ENCODE measurements at places on chromosomes 2 and 18.

DNA sequence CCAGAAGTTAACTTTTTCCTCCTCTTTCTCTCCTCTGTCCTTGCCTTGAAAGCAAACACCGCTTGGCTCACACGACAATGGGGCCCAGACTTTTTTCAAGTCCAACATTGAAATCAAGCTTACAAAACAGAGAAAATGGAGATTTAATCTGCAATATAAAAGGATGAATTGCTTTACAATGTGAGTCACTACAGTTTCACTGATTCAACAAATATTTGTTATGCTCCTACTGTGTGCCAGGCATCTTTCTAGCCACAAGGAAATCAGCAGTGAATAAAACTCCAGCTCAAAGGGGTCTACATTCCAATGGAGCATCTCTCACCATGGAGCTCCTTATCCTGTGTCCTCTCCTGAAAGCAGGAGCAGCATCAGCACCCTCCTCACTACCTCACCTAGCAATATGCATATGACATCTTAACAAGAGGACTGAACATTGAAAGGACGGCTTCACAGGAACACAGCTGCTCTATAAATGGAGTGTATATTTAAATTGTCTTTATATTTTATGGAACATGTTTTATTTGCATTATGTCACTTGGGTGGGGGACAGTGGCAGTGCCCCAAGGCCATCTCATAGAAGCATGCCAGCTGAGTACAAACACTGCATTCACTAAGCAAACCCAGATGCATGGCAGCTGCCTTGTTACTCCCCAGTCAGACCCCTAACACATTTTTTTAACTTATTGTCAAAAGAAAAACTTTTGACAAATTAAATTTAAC lies 39.5 kb downstream of the PKDCC start:
- no peak overlapping the region for H3K4me3 ChIP-seq
- no peaks in the 10 kb centered on the region for H3K36me3 ChIP-seq
- no peaks in the 10 kb centered on the region for H3K27me3 ChIP-seq
- DNase-seq: no peak
- peaks cover 11% of the 10 kb centered on the region for H3K4me1 ChIP-seq

- DNase-seq: no peak
- H3K36me3 ChIP-seq: no peaks in the 10 kb centered on the region
- H3K4me3 ChIP-seq: no peak overlapping the region
- H3K27ac ChIP-seq: no peak overlapping the region
Measured at GRCh38 chr18:48868468-48869466, 82.0 kb downstream of the SMAD7 start.

DNA sequence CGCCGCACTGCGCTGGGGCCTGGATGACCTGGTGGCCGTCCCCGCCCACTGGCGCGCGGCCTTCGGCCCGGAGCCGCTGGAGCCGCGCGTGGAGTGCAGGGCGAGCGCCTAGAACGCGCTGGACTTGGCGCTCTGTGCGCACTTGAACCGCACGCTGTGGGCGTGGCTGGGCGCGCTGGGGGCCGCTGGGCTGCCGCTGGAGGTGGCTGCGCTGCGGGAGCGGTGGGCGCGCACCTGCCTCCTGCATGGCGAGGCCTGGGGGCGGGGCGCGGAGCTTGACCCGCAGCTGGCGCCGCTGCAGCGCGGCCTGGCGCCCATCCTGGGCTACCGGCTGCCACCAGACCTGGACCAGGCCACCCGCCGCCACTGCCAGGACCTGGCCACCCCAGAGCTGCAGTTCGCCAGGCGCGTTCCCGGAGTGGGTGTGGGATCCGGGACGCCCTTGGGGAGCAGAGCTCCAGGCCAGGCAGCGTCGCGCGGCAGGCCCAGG lies 9.9 kb downstream of the AQP12B start:
- no peak overlapping the region for H3K4me3 ChIP-seq
- H3K27me3 ChIP-seq: no peaks in the 10 kb centered on the region
- no peak for DNase-seq
- H3K36me3 ChIP-seq: no peaks in the 10 kb centered on the region
- no peak overlapping the region for H3K27ac ChIP-seq

DNA sequence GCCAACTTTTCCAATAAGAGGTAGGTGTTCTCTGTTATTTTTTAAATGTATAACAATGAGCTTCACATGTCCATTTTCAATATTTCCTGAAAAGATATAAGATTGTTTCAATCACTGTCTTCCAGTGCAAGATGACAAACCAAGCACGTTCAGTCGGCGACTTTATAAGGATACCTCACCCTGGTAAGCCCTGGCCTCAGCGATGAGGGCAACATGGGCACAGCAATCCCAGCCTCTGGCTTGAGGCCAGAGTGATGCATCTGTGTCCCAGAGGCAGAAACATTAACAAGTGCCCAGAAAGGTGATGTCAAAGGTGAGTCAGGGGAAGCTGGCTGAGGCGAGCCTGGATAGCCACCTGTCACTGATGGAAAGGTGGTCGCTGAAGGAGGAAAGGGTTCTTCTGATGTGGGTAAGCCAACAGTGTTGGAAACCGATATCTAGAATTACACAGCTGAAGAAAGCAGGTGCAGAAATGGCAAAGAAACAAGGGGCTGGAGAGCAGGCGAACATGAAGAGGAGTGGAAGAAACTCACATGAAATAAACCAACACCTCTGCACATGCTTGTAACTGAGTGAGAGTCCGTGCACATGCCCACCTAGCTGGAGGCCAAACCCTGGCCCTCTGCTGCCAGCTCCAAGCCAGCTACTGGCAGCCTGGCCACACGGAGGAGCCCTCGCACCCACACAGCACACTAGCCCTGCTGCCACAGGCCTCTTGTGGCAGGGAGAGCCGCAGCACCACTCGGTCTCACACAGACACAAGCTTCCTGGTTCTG lies 65.5 kb downstream of the FBXO15 start:
- H3K27ac ChIP-seq: no peak overlapping the region
- no peak for DNase-seq
- no peaks in the 10 kb centered on the region for H3K4me1 ChIP-seq
- H3K4me3 ChIP-seq: no peak overlapping the region
- no peaks in the 10 kb centered on the region for H3K36me3 ChIP-seq

DNA sequence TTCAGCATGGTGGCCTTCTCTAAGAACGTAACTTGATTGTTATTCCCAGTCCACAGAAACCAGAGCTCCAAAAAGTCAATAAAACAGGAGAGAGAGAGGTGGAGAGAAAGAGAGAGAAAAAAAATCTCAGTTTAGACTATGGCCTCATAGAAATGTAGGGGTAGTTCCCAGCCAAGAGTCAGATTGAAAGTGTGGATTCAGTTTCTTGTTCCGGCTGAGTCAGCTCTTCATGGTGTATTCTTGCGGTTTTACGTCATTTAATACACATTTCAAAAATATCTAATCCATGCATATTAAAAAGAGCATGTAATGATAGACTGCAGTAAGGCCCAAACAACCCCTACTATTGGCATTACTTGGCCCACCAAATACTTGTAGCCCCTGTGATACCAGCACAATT lies 303.9 kb downstream of the ETAA1 start:
- DNase-seq: no peak
- H3K27ac ChIP-seq: no peak overlapping the region
- no peaks in the 10 kb centered on the region for H3K27me3 ChIP-seq
- H3K4me1 ChIP-seq: no peaks in the 10 kb centered on the region
- H3K36me3 ChIP-seq: no peaks in the 10 kb centered on the region

DNA sequence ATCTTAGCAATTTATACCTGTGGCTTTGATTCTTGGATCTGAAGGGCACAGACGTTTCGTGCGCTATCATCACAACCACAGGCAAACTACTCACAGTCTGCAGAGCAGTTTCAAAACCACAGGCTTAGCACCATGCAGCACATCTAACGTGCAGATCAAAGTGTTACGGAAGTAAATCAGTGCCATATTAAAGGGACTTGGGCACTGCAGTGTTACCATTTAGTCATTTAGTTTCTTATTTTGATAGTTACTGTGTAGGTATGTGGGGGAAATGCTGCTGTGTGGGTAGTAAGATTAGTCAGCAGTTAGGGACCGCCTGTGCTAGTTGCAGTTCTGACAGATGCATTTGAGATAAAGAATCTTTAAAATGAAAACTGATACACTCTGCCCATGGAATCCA lies 384.0 kb downstream of the NBAS start:
- H3K4me3 ChIP-seq: no peak overlapping the region
- DNase-seq: no peak
- H3K27ac ChIP-seq: no peak overlapping the region
- H3K4me1 ChIP-seq: no peaks in the 10 kb centered on the region
- no peaks in the 10 kb centered on the region for H3K27me3 ChIP-seq
- H3K36me3 ChIP-seq: no peaks in the 10 kb centered on the region

GRCh38 chr2:140905083-140905781 lies 1225.6 kb downstream of the LRP1B start:
- H3K36me3 ChIP-seq: no peaks in the 10 kb centered on the region
- no peak overlapping the region for H3K4me3 ChIP-seq
- no peak overlapping the region for H3K27ac ChIP-seq
- H3K4me1 ChIP-seq: no peaks in the 10 kb centered on the region
- no peak for DNase-seq
- no peaks in the 10 kb centered on the region for H3K27me3 ChIP-seq

DNA sequence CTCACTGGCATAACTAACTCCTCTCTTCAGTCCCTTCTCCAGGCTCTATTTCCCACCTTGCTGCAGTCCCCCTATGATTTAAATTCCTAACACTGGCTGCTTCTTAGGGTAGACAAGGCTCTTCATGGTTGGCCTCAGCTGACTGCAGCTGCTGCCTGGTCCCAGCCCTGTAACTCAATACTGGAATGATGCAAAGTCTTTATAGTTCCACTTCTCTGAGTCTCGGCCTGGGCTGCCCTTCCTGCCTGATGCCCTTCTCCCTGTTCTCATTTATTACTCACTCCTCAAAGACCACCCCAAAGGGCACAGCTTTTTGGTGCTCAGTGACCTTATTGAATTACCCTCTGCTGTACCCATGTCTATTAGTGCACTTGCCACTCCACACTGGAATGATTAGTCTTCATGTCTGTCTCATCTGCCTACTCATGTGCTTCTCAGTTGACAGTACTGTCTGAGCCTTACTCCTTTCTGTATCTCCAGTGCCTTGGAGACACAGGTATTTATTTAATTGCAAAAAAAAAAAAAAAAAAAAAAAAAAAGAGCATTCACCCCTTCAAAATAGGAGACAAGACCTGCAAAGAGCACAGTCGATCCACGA lies 199.4 kb upstream of the REV1 start:
- no peak overlapping the region for H3K27ac ChIP-seq
- H3K27me3 ChIP-seq: no peaks in the 10 kb centered on the region
- no peak for DNase-seq
- no peak overlapping the region for H3K4me3 ChIP-seq
- H3K4me1 ChIP-seq: no peaks in the 10 kb centered on the region

- no peaks in the 10 kb centered on the region for H3K27me3 ChIP-seq
- DNase-seq: no peak
- peaks cover 23% of the 10 kb centered on the region for H3K4me1 ChIP-seq
- no peak overlapping the region for H3K27ac ChIP-seq
Measured at GRCh38 chr18:9433671-9434121, 41.6 kb upstream of the RALBP1 start.

- no peak for DNase-seq
- H3K27ac ChIP-seq: no peak overlapping the region
- no peak overlapping the region for H3K4me3 ChIP-seq
- H3K36me3 ChIP-seq: no peaks in the 10 kb centered on the region
- no peaks in the 10 kb centered on the region for H3K27me3 ChIP-seq
Measured at GRCh38 chr2:207694811-207695281, 16.6 kb upstream of the CCNYL1 start.

- no peak for DNase-seq
- H3K27me3 ChIP-seq: no peaks in the 10 kb centered on the region
- no peak overlapping the region for H3K27ac ChIP-seq
- H3K36me3 ChIP-seq: peaks cover 71% of the 10 kb centered on the region
- peaks cover 14% of the 10 kb centered on the region for H3K4me1 ChIP-seq
- no peak overlapping the region for H3K4me3 ChIP-seq
Measured at GRCh38 chr18:23523429-23524212, 20.3 kb downstream of the RMC1 start.

DNA sequence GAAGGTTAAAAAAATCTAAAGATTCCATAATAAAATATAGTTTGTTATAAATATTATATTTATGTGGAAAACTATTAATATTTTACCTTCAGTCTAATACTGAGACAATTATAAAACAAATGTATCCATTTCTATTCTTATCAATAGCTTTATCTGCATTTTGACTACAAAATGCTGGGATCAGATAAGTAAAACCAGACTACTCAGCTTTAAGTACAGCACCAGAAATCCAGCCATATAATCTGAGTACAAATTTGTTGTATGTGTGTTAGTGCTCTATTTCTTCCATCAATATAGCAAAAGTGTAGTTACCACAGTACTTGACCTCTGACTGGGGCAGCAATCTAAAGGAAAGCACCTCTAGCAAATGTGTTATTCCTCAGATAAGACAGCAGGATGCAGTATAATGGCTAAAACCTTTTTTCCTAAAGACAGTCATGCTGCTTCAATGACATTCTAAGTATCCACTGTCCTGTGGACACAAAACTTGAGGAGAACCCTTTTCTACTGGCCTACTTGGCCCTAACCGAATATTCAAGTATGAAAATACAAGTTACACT lies 68.1 kb downstream of the OLA1 start:
- no peaks in the 10 kb centered on the region for H3K27me3 ChIP-seq
- no peak overlapping the region for H3K27ac ChIP-seq
- no peak overlapping the region for H3K4me3 ChIP-seq
- H3K4me1 ChIP-seq: no peaks in the 10 kb centered on the region
- no peak for DNase-seq

DNA sequence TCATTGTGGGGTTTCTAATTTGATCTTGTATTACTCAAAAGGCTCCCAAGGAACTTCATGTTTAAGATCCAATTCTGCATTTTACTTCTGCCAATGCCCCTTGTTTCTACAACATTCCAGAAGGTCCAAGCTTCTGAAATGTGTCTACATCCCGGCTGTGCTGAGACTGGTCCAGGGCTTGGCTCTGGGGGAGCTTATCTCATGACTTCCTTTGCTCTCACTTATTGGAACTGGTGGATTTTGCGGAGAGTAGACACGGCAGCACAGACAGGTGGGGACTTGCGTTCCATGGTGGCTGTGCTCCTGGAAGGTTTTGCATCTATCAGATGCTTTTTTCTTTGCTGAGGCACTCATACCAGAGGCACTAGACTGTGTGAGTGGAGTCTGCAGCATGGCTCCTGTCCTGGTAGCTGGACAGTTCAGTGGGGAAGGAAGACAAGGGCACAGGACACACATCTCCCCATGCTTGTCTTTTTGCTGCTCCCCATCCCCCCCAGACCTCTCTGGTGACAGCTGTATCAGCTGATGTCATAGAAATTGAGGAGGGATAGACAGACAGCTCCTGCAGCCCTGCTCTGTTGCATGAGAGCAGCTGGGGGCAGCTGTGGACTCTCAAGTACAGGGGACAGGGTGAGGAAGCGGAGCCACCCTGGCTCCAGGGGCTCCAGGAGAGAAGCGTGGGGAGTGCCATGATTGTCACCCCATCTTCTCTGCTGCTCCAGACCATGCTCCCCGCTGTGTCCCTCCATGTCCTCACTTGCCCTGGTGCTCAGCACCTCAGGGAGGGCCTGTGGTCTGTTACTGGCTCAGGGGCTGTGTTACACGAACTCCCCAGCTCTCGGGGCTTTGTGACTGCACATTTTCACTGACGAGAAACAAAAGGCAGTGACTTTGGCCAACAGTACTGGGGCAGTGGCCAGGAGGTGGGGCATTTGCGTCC lies 46.0 kb downstream of the ACAA2 start:
- no peak overlapping the region for H3K4me3 ChIP-seq
- H3K27ac ChIP-seq: no peak overlapping the region
- no peaks in the 10 kb centered on the region for H3K36me3 ChIP-seq
- H3K4me1 ChIP-seq: no peaks in the 10 kb centered on the region
- no peaks in the 10 kb centered on the region for H3K27me3 ChIP-seq
- no peak for DNase-seq

All from thoracic aorta (tissue), 2 donors.